ENCODE measurements at places on chromosomes 11 and 22. TPM values are rescaled to one million over a fixed set of nuclear protein-coding genes. Genes with fewer than 3 reads are reported as not detected.
A peak's percentile ranks its signal among the peaks of the same experiment; 100 is the strongest.

The C11orf97 gene
- not detected for total RNA-seq

The DNAJB13 gene
- total RNA-seq, result 0.50 TPM

The BLID gene
- 0.86 TPM for total RNA-seq

DNA sequence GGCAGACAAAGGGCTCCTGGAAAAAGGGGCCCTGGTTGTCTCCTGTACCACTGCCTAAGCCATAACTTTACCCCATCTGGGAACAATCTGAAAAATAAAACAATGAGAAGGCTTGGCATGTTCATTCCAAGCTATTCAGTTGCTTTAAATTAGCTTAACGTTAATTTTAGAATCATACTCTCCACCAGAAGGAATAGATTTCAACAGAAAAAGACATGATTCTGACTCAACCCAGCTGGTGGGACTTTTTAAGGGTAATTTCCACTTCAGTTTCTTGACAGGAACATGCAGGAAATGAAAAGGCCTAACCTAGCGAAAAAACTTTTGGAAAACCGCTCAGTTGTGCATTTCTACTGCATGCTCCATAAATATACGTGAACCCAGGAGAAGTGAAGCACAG is 7.9 kb downstream of the SF3A1 start:
- no peak for ATAC-seq

DNA sequence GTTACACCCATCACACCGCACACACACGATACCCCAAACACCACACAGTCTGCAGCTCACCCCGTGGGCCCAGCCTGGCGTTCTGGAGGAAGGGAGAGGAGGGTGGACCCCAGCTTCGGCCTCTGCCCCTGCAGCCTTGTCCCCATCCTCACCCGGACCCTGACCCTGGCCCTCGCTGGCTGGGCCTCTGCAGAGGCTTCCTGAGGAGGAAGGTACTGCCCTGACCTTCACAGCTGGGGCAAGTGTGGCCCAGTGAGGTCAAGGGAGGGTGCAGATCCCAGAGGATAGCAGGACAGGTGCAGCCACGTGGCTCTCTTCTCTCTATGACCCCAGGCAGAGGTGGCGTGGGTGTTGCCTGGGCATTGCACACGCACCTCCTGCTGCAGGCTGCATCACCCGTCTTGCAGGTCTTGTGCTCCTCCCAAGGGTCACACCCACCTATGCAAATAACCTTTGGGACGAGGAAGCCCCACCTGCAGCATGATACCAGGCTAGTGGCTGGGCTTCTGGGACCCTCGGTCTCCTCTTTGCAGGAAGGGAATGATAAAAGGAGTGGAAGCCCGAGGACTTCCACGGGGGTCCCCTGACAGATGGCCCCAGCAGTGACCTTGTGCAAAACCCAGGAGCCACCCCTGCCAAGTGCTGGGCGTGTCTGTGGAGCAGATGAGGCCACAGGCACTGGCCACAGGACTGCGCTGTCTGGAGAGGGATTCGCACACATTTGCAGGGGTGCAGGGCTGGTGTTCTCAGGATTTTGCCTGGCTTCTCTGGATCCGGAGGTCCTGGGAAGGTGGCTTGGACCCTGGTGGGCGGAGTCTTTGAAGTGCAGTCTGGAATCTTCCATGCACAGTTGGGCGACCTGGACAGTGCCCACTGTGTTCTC is 1241.5 kb downstream of the BRD1 start:
- ATAC-seq, result no peak

DNA sequence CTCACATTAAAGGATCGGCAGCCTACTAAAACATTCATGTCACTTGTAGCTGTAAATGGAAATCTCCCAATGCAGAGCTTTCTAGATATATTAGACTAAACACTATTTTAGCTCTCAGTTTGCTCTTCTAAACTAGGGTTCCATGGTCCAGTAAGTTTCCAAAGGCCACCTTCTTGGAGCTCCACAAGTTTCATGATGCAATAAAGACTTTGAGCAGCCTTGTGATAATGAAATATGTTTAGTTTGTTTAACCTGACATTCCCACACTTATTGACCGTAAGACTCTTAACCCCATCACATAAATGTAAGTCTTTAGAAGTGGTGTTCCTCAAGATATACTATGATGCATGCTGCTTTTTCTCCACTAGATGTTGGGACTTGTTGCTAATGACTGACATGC is 87.7 kb downstream of the TRIM44 start:
- ATAC-seq, result no peak

GRCh38 chr11:16410479-16410878 is 54.1 kb upstream of the SOX6 start:
- ATAC-seq, result no peak

DNA sequence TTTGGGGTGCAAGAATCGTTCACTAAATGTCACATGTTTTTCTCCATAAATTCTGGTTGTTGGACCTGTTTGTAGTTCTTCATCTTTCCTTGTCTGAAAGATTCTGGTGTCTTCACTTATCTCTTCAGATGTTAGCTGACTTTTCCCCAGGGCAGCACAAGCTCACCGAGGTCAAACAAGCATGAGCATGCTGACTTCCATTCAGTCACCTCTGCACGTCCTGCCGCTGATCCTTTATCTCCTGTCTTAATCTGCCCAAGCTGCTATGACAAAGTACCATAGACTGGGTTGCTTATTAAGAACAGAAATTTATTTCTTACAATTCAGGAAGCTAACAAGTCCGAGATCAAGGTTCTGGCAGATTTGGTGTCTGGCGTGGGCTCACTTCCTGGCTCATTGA is 800.6 kb downstream of the NTM start:
- ATAC-seq, result no peak

DNA sequence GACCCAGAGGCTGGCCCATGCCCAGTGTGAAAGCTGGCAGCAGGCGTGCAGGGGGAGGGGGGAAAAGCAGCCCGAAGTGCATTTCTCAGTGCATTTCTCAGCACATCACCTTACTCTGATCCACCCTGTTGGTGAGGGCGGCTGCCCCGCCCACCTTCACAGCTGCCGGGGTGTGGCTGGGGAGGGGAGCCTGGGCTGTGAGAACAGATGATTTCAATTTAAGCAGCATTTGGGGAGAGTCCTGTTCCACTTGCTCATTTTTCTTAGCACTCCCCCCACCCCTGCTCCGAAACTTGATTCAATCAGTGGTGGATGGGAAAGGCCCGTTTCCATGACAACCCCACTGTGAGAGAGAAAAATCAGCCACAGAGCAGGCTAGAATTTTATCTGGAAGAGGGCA is 84.8 kb downstream of the SNX19 start:
- peak; percentile 55 for ATAC-seq

DNA sequence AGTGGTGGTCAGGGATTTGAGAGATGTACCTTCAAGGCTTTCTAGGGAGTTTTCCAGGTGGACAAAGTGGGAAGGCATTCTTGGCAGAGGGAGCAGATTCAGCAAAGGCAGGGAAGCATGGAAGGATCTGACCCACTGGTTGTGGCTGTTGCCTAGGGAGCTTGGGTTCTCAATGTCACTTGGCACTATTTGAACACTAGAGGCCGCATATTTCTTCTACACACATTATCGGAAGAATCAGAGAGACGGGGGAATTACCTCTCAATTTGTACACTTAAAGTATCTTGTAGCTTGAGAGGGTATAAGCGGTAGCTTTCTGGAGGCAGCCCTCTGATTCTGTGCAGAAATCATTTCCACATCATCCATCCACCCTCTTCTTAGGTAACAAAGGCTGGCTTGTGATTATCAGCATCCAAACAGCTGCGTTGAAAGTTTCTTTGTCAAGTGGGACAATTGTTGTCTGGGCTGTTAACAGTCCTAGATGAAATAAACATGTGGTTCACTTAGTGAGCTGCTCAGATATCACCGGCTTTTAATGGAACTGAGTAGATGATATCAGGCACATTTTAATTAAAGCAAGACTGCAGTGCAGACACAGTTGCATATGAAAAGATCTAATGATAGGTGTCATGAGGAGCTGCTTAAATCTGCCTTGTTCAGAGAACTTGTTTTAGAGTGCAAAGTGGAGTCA is 2.6 kb downstream of the NELL1 start:
- ATAC-seq, result peak; percentile 47

- ATAC-seq, result no peak
Measured at GRCh38 chr11:47328449-47329390, 23.8 kb downstream of the MYBPC3 start.

- peak; percentile 82 for ATAC-seq
Measured at GRCh38 chr11:124900464-124900863, 2.8 kb upstream of the ROBO4 start.

GRCh38 chr11:108237058-108237481 is 14.2 kb downstream of the ATM start:
- no peak for ATAC-seq
